ENCODE measurements at places on chromosomes 11 and 22. TPM values are rescaled to one million over a fixed set of nuclear protein-coding genes. Genes with fewer than 3 reads are reported as not detected.
A peak's percentile ranks its signal among the peaks of the same experiment; 100 is the strongest.

Gene IL17REL
- total RNA-seq: 0.18 TPM

Gene TCN2
- total RNA-seq: 23.0 TPM

Gene CARD16
- 10.5 TPM for total RNA-seq

Gene MTA2
- total RNA-seq: 106 TPM

Gene RAG2
- not detected for total RNA-seq

Gene FAM227A
- 1.8 TPM for total RNA-seq

Gene EHBP1L1
- total RNA-seq: 41.8 TPM

DNA sequence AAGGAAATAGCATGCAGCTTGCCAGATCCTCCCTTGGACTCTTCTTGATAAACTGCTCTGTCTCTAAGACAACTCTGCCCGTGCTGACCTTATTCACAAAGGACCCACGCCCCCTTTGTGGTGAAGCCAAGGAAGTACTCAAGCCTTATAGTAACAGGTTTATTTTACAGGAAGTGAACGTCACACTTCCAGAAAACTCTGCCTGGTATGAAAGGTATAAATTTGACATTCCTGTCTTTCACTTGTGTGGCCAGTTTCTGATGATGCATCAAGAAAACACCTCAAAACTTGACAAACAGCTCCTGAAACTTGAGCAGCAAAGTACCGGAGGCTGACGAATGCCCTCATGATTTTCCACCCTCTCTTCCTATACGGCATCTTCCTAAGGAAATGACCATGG, 12.5 kb upstream of the PELI3 start:
- DNase-seq: no peak

- peak; percentile 79 for DNase-seq
Observed at GRCh38 chr22:44975427-44976262, 34.2 kb downstream of the PHF21B start.

- DNase-seq: no peak
Observed at GRCh38 chr11:90699791-90700400, 477.0 kb upstream of the CHORDC1 start.

DNA sequence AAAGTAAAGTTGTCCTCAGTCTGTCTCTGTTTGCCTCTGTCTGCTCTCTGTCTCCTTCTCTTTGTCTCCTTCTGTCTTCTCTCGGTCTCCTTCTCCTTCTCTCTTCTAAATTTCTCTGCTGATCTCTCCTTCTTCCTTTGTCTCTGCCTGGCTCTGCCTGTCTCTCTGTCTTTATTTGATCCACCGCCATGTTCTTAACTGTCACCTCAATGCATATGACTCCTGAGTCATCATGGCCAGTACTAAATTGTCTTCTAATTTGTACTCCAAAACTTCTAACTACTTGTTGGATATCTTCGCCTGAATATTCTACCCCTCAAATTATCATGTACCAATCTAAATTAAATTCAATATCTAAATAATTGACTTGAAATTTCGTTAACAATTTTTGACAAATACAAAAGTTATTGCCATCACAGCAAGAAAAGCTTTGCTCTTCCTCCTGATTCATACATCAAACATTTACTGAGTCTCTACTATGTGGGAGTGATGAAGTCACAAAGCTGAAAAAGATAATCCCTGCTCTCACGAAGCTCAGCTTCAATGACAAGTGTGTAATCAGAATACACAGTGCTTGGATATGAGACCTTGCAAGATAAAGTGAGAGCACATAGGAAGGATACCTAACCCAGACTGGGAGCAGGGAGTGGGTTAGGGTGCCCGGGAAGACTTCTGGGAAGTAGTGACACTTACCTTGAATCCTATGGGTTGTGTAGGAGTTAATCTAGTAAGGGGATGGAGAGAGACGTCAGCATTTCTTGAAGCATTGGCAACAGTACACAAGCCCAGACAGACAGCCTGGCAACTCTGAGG, 193.0 kb downstream of the MAML2 start:
- DNase-seq: no peak

GRCh38 chr11:75815345-75816168, 547 bp downstream of the UVRAG start:
- no peak for DNase-seq

GRCh38 chr11:19963697-19964387, 196.4 kb downstream of the DBX1 start:
- no peak for DNase-seq

DNA sequence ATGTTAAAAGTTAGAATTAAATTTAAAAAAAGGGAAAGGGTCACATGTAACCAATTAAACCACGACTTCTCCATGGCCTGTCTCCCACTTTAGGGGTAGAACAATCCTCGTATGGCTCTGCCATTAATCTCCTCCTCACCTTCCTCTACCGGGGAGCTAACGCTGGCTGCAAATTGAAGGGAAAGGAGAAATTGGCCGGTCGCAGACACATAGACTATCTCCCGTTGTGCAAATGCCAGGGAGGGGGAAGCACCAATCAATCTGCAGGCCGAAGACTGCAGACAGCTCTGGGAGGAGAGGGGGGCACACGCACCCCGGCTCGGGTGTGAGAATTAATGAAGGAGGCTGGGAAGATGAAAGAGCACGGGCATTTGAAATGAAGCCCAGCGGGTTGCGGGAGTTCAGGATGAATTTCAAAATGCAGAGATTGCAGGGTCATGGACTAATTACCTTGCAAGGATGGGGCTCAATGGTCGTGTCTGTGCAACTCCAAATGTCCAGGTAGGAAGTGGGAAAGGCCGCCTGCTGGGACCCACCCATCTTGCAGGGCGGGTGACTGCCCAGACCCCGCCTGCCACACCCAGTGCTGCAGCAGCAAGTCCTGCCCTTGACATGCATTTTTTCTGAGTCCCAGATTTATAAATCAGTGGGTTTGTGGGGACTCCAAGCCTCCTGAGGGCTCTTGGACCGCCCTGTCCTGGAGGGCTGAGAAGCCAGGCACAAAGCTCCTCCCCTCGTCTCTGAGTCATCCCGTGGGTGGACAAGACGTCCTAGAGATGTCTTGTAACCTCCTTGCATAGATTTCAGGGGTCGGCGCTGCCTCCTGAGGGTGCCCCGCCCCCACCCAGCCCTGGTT, 534.2 kb downstream of the TBC1D22A start:
- no peak for DNase-seq
